ENCODE measurements at places on chromosomes 5 and 9.

GRCh38 chr5:173318881-173319620, 9.2 kb downstream of the STC2 start:
- no peak for DNase-seq

GRCh38 chr5:163695830-163696578, 190.6 kb downstream of the MAT2B start:
- DNase-seq = peak; percentile 82

GRCh38 chr5:176862330-176862995, 36.7 kb downstream of the HK3 start:
- DNase-seq = no peak

DNA sequence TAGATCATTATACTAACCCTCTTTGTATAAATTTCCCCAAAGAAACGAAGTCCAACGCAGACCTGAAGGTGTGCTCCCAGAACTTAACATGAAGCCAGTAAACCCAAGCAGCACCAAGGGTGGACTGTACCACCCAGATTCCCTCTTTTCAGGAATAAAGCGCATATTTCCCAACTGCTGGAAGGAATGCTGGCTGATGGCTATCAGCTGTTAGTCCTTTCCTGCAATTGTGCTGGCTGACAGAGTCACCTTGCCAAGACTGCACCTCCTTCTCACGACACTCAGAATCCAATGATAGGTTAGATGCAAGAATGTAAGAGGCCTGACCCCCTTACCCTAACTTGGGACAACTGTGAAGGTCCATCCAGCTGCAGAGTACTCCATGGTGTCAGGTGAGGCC, 93.9 kb downstream of the MAPKAP1 start:
- DNase-seq = no peak

DNA sequence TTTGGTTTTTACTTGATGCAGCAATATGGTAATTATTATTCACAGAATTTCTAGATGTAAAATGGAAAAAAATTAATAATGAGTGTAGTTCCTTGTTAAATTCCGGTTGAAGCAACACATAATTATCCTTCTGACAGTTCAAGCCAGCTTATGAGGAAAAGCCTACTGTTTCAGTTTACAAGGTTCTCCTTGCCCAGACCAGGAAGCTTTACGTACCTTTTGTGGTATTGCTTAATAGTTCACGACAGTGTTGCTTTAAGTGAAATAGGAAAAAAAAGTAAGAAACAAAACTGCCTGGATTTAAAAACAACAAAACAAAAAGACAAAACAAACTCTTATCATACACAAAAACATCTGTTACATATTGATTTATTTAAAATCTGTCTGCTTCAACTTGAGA, 547.3 kb upstream of the C9orf72 start:
- DNase-seq = no peak

DNA sequence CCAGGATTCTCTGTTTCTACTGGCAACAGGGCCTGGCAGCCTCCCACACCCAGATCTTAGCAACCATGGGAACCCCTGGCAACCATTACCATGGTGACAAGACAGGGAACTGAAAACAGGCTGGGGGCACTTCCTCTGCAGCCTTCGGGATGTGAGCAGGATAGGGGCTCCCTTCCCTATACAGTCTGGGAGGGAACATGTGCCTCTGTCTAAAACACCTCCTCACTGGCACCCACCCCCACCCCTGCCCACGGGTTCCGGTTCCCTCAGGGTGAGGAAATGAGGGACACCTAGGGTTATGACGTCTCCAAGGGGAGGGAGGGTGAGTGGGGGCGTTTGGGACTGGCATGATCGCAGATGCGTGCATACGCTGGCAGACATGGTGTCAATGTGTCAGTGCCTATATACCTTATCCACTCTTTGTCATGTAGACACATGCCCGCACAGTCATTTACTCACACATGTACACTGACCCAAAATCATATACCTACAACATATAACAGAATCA, 3.0 kb upstream of the DNAJB5 start:
- peak; percentile 45 for DNase-seq

DNA sequence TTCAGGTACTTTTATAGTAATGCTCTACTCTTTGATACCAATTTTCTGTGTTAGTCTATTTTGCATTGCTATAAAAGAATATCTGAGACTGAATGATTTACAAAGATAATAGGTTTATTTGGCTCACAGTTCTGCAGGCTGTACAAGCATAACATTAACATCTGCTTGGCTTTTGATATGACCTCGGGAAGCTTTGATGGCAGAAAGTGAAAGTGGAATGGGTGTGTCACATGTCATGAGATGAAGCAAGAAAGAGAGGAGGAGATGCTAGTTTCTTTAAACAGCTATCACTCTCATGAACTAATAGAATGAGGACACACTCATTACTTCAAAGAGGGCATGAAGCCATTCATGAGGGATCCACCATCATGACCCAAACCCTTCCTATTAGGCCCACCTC, 270.9 kb upstream of the IL12B start:
- no peak for DNase-seq

- DNase-seq = no peak
Measured at GRCh38 chr5:169393907-169394306, 93.0 kb upstream of the SLIT3 start.

GRCh38 chr9:34123682-34124081, 2.8 kb downstream of the DCAF12 start:
- no peak for DNase-seq

GRCh38 chr5:88854769-88855168, 28.2 kb downstream of the MEF2C start:
- DNase-seq = no peak

- DNase-seq = peak; percentile 74
Measured at GRCh38 chr5:34022121-34022705, 14.4 kb upstream of the AMACR start.

DNA sequence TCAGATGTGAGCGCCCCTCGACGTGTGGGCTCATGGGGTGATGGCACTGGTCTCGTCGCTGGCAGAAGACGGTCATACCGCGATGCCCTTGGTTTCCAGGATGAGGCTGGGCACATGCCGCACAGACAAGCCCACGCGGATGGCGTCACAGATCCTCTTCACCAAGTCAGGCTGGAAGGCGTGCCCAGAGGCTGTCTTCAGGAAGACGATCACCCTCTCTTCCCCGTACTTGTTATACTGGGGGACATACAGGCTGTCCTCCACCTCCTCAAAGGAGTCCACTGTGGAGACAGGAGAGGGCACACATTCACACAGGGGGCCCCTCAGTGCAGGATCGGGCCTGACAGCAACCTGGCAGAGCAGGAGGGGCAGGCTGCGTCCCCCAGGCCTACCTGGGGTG, 41.9 kb upstream of the ZNF354A start:
- no peak for DNase-seq

DNA sequence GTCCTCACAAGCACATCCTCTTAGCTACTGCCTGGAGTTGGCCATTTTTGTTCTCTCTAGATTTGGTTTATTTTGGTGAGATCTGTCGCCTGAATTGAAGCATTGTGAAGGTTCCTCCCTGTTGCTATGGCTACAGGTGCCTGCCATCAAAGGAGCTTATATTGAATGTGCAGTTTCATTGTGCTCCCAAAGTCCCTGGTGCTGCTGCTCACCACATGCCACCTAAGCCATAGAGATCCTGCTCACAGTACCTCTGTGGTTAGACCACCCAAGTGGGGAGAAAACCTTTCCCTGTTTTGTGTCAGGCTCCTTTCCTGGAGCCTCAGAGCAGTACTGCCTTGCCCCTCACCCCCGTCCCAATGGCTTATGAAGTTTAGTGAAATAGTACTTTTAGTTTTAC, 383.4 kb downstream of the TMEM38B start:
- no peak for DNase-seq

DNA sequence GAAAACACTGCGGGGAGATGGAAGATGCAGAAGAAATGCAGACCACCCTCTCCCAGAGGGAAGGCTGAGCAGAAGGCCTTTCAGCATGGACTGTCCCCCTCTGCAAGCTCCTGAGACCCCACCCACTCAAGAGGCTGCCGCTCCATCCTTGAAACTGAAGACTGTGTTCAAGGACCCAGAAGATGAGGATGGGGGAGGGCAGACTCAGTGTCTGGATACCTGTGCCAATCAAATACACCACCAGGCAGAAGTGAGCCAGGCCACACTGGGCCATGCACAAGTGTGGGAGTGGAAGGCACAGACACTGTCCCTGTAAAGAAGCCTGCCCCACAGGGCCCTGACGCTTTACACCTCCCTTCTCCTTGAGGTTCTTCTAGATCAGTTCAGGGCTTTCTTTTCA, 40.0 kb upstream of the IPPK start:
- DNase-seq = no peak

DNA sequence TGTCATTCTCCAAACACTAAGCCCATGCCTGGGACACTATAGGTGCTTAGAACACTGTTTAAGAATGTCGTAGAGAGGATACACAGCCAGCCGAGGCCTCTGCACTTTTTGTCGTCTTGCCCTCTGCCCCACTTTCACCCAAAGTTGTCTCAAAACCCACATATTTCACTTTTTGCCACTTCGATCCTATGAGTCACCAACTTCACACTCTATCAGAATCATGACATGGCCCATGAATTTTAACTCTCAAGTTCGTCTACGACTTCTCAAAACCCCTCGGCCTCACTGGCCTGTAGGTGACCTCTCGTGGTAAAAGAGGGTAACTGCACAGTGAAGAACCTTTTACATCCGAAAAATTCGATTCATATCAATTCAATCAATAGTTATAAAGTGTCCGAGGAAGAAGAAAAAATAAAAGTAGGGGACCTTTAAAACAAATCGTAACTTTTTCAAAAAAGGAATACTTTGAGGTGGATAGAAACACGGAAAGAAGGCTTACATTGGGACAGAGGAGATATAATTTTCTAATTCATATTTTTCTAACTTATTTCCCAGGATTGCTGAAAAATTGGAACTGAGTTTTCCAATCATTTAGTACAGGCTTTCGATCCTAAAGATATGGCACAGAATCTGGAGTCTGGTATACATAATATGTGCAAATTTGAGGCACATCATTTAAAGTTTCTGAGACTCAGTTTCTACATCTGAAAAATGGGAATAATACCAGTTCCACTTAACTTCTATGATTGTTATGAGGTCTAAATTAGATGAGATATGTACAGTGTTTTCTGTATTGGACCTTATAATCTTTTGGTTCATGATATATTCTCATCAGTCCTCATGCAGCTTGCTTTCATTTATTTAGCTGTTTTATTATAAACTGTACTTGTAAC, 122.6 kb downstream of the APBA1 start:
- DNase-seq = peak; percentile 69

GRCh38 chr5:148785223-148785622, 41.2 kb upstream of the ADRB2 start:
- DNase-seq = no peak

DNA sequence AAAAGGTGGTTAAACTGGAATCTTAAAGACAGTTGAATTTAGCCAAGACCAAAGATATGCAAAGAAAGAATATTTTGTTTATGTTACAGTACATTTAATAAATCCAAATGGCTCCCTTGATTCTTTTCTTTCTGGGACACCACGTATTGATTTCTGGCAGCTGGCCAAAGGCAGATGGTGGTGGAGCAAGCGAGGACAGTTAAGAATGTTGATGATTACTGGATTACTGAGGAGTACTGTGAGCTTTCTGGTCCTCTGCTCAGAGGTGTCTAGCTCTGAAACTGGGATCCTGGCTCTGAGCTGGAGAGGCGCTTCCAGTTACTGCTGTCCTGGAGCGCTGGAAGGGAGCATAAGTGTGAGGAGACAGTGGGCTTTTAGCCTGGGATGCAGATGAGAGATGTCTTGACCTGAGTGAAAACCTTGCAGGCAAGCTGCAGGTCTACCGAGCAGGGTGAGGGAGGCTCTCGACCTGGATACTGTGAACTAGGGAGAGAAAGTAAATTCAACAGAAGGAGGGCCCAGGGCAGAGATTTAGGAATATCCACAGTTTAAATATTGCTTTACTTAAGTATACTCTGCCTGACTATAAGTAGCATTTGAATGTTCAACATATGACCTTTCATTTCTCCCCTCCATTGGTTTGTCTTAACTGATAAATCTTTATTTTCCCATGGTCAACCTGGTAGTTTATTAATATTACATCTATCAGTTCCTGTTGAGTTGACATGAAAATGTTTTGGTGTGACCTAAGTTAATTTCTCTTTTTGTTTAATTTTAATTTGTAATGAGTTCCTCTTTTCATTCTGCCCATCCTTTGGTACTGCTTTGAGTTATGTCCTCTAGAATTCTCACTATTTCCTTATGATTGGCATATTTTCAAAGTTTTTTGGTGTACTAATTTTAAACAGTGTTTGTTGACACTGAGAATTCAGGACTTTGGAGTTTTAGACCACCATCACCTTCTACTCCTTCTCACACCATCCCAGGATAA, 3.7 kb downstream of the SYK start:
- DNase-seq = no peak

GRCh38 chr5:33490071-33490665, 49.4 kb downstream of the TARS1 start:
- DNase-seq = no peak

GRCh38 chr9:14748373-14748772, 25.8 kb upstream of the CER1 start:
- no peak for DNase-seq

- peak; percentile 51 for DNase-seq
Measured at GRCh38 chr9:129323376-129323998, 145.4 kb upstream of the IER5L start.

- peak; percentile 6 for DNase-seq
Measured at GRCh38 chr5:7717691-7718090, 133.2 kb downstream of the CFAP90 start.

DNA sequence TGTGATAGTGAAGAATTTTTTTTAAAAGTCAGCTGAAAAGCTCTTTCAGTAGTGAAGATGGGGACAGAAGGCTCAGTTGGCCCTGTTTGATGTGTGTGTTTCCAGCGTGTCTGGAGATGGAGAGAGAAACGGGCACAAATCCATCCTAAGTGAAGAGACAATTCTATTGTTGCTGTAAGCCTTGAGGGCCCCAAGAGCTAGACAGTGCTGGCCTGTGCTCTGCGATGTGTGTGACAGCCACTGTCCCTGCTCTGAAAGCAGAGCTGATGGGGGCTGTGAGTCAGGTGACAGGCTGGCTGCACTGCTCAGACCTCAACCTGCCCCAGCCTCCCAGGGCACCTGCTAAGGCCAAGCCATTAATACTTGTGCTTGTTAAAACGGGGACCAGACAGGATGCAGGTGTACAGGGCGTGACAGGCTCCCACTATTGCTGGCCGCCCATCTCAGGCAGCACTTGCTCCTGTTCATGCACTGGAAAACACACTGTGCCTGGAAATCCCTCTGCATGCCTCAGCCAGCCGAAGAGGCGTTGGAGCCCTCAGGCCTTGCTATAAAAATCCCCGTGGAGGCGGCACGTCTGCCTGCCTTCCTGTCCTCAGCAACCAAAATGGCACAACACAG, 44.6 kb upstream of the SEMA4D start:
- no peak for DNase-seq

DNA sequence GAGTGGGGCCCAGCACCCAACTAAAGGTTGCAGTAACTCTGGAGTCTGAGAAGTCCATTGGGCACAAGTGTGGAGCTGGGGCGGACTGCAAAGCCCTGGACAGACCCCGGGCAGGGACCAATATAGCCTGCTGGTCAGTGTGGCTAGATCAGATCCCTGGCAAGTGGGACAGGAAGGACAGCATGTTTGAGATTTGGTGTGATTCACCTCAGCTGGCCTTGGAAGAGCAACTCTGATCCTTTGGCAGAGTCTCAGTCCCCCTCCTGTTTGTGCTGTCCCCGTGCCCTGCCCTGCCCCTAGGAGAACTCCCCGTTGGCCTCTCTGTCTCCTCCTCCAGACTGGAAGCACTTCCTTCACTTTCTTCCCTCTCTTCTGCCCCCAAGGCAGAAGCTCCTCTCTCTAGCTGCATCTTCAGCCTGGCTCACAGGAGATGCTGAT, 255.3 kb downstream of the FSTL4 start:
- no peak for DNase-seq

- DNase-seq = peak; percentile 74
Measured at GRCh38 chr5:95471942-95472341, 80.8 kb downstream of the FAM81B start.

- DNase-seq = no peak
Measured at GRCh38 chr5:3343911-3344310, 251.7 kb upstream of the IRX1 start.

Data from GM23248 (cell line).